ENCODE measurements at places on chromosomes 12 and 14.

DNA sequence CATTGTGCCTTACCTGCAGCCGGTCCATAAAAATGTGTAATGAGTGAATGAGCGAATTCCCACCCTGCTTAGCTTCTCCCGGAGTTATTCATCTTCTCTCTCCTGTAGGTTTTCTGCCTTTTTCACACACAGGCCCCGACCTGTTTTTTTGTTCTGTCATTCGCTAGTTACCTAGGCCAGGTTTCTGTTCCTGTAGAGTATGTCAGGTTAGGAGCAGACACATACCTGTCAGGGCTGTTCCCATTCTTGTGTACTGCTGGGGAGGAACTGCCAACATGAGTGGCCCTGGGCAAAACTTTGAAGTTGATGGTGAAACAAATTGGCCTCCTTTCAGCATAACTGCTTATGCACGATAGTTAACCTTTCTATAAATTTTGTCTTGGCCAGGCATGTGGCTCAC lies 140.1 kb downstream of the SYNE2 start:
- no peak for DNase-seq

- DNase-seq: no peak
Observed at GRCh38 chr12:47205532-47206449, 126.0 kb upstream of the AMIGO2 start.

DNA sequence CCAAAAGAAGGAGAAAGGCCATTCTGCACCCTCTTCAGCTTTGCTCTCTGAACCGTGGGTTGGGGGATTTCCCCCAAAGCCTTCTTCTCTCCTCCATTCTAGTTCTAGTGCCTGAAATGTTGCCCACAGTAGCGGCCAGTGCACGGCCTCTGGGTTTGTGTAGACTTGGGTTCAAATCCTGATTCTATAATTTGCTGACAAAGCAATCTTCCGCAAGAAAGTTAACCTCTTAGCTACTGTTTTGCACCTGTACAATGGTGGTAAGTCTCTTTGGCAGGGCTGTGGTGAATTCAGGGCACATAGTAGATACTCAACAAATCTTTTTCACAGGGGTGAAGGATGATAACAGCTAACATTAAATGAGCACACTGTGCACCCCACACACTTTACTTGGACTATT lies 5.8 kb upstream of the CACNA1C start:
- DNase-seq: no peak

DNA sequence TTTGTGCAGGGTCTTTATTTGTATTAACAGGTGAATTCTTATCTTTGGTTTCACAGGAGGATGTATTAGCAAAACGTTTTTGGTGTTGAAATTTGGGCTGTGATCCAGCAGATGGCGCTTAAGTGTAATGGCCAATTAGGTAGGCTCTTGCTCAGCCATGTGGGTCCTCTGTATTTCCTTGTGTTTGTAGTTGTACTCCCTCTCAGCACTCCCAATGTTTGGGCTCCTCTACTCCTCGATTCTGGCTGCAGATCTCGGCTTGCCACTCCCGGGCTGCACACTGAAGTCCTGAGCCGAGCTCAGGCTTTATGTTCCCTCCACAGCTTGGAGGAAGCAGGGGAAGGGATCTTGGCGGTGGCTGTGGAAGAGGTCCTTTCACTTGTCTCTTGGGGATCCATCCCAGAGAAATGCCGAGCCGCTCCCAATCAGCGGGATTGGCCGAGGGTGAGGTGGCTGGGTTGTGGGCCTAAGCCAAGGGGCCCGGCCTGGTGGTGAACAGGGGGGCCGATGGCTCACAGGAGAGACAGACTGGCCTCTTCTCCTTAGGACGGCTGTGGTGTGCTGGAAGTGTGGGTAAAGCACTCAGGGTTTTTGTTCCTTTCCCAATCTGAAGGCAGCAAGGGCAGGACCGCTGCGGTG lies 133.7 kb downstream of the AEBP2 start:
- no peak for DNase-seq

- no peak for DNase-seq
Observed at GRCh38 chr12:46874642-46875041, 48.8 kb upstream of the SLC38A4 start.
